ENCODE measurements at places on chromosomes 7 and 10.

DNA sequence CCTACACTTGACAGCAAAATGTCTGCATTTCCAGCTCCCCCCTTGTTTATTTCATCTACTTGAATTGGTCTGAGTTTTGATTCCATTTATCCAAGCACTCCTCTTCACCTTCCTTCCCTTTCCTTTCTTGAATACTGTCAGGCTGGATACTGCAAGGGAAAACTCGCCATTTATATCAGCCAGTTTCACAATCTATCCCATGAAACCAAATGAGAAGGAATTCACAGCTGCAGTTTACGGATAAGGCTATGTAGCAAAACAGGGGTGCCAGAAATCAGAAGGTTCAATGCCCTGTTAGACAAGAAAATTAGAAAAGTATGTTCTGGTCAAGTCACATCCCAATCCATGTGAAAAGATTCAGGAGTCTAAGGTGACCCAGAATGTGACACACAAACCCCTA, 28.1 kb downstream of the CCDC6 start:
- DNase-seq: no peak

GRCh38 chr10:10133281-10133680, 884.4 kb upstream of the CELF2 start:
- DNase-seq: no peak

GRCh38 chr10:58892031-58892531, 284.4 kb upstream of the PHYHIPL start:
- DNase-seq: no peak

- DNase-seq: no peak
Measured at GRCh38 chr7:39507866-39508551, 58.2 kb upstream of the YAE1 start.

GRCh38 chr7:150842716-150843115, 9.6 kb upstream of the AOC1 start:
- DNase-seq: no peak

- DNase-seq: no peak
Measured at GRCh38 chr10:77189520-77189919, 448.1 kb downstream of the KCNMA1 start.

DNA sequence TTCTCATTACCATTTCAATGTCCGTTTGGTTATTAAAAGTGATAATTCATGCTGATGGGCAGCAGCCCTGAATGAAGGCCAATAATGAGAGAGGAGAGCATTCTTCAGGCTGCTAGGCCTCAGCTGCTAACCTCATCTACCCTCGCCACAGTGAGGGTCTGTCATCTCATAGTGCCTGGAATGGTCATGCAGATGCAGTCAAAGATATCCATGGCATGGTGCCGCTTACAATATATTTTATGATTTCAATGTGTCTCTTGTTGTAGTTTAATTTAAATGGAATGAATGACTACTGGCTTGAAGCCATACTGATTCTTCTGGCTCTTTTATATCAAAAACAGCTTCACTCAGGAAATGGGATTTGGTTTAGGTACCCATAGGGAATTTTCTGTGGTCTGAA, 126.9 kb downstream of the SLC16A9 start:
- no peak for DNase-seq

DNA sequence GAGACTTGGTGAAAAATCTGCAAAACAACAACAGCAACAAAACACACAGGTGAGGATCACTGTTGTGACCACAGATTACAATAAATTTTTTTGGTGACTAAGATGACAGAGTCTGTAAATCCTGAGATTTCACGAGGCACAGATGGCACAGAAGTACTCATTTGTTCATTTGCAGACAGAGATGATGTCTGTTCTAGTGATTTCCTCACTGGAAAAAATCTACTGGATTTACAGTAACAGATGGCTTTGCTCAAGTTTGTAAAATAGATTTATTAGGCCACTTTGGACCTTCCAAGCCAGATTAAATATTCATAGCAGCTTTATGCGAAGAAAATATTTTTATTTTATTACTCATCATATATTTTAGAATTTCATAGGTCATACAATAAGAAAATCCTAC, 113.5 kb upstream of the IL6 start:
- no peak for DNase-seq

- no peak for DNase-seq
Measured at GRCh38 chr7:8480527-8480926, 47.1 kb downstream of the NXPH1 start.

DNA sequence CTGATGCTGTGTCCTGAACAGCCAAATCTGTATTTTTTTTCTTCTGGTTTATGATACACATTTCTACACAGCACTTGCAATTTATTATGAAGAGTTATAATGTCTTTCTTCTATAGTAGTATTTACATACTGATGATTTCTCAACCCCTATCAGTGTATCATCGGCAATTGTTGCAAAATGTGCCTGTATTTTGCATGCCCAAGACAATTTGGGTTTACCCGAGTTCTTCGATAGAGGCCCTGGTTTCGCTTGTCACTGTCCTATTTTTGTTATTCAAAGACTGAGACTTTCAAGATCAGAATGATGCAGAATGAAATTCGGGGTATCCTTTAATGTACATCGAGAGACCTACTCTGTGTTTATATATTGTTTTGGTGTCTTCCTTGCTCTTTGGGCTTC, 184.5 kb upstream of the PRSS58 start:
- no peak for DNase-seq

DNA sequence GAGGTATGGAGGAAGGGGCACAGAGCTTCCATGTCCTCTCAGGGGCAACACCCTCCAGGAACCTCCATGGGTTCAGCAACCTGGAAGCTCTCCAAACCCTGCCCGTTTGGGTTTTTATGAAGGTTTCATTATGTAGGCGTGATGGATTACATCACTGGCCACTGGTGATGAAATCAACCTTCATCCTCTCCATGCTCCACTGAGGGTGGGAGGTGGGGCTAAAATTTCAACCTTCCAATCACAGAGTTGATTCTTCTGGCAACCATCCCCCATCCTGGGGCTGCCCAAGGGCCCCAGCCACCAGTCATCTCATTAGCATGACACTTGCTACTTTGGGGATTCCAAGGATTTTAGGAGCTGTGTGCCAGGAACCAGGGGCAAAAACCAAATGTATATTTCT, 90.1 kb downstream of the TEX36 start:
- DNase-seq: no peak

- DNase-seq: peak; percentile 62
Measured at GRCh38 chr7:100799037-100799896, 28.1 kb downstream of the EPHB4 start.

All from hepatic stellate cell (primary cell).